GOT3 (cell line): ENCODE measurements at places on chromosomes 6 and 20.

GRCh38 chr6:131995917-131996316 is 44.7 kb upstream of the CCN2 start:
- no peak for DNase-seq

- no peak for DNase-seq
These were observed 139.1 kb downstream of the KIF16B start for GRCh38 chr20:16434062-16434664.

- no peak for DNase-seq
These were observed 864 bp upstream of the ARFGEF2 start for GRCh38 chr20:48920527-48921167.

GRCh38 chr20:2122936-2123335 is 21.3 kb downstream of the STK35 start:
- DNase-seq = no peak

DNA sequence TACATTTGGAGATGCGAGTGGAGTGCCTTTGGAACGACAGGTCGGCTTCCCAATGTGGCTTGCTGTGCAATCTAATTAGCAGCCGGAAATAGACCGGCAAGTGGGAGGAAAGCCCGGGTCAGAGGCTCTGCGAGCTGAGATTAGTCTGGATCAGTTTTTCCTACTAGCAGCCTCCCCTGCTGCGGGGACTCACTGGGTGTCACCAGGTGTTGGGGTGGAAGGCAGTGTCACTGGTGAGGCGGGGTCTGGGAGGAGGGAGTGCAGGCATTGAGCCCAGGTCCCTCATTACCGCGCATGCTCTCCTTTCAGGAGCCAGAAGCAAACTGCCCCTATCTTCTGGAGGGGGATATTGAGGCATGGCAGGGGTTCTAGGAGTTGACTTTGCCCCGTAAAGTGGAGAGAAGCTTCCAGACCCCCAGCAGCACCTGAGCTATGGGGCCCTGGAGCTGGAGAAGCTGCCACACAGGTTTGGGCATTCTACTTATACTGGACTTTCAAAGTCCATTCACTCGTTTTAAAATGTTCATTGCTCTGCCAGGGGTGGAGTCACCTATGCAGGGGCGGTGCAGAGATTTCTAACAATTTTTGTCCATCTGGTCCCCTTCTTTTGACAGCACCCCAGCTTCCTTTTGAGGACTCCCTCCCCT is 11.0 kb downstream of the SULF2 start:
- DNase-seq = no peak

DNA sequence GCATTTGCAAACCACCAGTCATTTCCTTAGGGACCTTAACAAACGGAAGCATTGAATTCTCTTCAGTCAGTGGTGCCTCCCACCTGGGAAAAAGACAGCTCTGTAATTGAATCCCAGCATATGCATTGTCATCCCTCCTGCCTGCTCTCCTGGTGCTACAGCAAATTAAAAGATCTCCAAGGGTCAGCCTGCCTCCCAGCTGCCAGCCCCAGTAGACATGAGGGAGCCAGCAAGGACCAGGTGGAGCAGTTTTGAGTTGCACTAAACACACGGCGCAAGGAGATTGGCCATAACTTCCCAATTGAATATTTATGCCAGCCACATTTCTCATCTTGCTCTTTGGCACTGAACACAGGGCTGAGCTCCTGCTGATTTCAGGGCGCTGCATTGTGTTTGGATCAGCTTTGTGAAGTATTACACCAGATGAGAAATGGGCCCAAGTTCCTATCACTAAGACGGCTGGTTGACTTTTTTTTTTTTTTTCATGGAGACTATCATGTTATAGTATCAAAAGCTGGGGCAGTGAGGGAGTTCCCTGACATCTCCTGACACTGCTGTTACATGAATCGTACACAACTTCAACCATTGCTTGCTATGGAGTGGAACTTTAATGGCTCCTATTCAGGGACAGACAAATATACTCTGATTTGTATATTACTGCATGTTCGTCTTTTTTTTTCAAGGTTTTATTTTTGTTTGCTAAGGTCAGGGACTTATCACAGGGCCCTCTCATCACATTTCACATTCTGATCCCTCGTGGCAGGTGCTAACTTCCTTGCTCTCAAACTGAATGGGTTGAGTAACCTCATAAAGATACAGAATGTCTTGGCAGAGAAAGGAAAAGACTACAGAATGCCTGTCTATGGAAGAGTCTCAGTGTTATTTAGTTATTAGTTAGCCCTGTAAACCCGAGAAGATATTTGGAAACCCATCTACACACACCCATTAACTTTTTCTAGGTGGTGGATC is 191.1 kb downstream of the EYA4 start:
- DNase-seq = no peak

DNA sequence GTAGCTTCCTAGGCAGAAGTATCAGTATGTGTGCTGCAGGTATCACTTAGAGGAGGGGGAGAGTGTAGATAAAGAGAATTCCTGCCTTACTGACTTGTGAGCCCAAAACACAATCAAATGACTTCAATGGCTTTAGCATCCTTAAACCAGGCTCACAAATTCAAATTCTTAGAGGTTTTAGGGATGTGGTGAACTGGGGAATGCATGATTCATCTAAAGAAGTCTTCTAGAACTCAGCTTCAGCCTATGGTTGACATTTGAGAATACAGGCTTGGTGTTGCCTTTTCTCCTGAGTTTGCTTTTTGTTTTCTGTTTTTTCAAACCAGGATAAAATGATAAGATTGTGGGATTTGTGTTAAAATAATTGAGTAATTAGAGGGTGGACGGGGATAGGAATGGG is 14.4 kb downstream of the SNRPC start:
- no peak for DNase-seq

DNA sequence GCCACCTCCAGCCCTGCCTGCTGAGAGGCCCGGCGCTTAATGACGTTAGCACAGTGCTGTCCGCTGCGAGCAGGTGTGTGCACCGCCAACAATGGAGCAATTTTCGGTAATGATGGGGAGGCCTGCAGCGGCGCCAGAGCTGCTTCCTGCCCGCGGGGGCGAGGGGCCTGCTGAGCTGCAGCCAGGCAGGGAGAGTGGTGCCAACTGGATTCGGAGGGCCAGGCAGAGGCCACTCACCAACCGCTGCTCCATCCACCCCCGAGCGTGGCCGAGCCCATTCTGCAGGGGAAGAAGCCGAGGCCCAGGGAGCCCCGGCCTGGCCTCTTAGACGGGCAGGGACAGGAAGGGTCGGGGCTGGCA is 9.6 kb downstream of the HRH3 start:
- DNase-seq = no peak

- no peak for DNase-seq
These were observed 268.0 kb downstream of the TFAP2A start for GRCh38 chr6:10146715-10147451.

GRCh38 chr6:26180346-26180745 is 93.1 kb downstream of the HFE start:
- no peak for DNase-seq

DNA sequence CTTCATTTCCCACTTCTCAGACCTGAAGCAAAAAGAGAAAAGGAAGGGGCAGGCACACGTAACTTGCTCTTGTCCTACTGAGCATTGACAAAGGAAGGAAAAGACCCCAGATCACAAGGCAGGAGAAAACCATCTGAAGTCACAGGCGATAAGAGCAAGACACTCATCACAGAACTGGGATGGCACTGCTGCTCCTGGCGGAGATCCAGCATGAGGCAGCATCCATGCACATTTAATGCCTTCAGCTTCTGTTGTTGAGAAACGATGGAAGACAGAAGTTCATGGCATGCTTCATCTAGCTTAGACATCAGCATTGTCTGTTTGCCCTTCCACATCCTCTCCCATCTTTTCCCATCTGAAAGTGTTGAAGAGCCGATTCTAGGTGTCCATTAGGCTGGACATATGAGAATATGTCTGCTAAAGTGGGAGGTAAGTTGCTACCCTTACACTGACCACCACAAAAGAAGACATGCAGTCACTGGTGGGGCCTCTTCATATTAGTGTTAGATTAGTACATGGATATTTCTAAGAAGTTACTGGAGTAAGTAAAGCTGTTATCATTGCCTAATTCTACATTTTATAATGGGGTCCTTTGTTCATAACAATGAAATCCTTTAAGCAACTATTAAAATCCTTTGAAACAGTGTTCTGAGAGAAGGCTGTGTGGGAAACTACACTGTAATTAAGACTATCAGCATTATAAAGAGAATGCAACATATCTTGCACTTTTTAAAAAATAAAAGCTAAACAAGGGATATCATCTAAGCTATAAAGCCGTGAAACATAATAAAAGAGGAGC is 618.5 kb downstream of the C6orf118 start:
- DNase-seq = no peak

DNA sequence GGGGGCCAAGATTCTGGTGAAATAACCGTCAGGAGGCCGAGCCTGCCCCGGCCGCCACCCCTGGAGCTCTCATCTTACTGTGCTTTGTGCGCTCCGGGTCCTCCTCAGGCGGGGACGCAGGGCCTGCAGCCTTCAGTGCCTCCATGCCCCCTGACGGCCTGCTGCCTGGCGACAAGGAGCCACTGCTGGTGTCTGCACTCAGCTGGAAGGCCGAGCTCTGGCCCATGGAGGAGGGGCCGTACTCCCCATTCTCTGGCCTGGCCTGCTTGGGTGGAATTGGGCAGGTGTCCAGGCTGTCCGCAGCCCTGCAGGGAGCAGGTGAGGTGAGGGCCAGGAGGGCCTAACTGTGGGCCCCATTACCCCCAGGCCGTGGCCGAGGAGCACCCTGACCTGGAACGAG is 5.3 kb downstream of the ZNF512B start:
- no peak for DNase-seq

GRCh38 chr20:61748376-61748775 is 317.3 kb downstream of the TAF4 start:
- no peak for DNase-seq

DNA sequence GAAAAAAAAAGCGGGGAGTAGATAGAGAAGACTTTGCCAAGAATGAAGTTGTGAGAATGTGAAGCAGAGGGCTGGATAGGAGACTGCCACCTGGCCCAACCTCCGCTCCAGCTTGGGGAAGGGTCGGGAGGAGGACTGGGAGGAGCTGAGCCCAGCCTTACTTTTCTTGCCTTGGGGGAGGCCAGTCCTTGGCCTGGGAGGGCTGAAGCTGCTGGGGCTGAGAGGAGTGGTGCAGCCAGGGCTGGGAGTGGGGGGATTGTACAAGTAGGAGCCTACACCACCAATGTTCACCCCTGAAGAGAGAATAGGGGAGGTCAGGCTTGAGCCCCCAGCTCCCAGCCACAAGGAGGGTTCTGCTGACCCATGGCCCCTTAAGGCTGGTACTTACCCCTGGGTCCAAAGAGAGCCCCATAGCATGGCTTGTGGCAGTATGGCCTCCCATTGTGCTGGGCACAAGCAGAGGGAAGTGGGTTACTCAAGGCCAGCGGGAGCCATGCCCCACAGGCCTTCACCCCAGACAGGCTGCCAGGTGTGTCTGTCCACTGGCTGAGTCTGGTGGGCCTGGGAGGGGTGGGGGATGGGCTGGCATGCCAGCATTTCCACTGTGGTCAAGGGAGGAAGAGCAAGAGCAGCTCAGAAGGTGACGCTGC is 1.1 kb downstream of the CRIP3 start:
- DNase-seq = no peak

- DNase-seq = no peak
These were observed 12.2 kb downstream of the POLH start for GRCh38 chr6:43588194-43588593.

DNA sequence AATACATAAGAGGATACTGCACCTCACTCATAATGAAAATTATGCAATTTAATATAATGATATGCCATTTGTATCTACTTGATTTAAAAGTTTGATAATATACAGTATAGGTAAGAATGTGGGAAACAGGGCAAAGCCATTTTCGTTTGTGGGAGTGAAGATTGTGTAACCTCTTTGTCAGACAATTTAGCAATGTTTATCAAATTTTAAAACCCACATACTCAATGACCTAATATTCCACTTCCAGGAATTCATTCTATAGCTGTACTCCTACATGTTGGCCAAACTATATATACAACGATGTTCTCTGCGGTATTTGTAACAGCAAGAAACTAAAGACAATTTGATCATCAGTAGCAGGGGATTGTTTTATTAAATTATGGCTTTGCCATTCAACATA is 17.8 kb upstream of the FKBP5 start:
- no peak for DNase-seq

DNA sequence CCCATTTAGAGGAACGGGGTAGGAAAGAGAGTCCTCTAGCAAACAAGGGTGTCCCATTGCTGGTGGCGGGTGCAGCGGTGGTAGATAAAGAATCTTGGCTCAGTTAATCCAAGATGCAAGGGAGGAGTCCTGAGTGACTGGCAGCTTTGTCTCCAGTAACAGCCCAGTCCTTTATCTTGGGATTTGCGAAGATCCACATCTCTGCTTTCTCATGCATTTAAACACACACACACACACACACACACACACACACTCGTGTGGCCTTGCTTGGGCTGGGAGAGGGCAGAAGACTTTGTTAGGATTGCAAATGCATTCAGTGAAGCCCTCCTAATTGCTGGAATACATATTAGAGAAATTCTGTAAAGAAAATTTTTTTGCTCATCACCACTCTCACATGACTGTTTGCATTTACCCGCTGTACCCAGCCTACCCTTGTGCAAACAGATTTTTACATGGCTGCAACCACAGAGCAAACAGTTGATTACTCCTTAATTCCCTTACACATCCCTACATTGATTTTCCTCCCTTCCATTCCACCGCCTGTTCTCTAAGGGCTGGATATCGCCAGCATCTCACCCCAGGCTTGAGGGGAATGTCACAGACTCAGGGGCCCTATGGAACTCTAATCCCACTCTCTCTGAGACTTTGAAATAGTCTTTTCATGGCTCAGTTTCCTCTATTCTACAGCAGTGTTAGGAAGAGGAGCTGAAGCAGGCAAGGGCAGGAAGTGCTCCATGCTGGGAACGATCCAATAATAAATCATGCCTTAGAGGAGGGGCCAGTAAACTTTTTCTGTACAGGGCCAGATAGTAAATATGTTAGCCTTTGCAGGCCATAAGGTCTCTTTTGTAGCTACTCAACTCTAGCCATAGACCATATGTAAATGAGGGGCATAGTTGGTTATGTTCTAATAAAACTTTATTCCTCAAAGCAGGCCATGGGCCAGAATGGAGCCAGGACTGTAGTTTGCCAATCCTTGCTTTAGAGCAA is 3.5 kb downstream of the C6orf132 start:
- DNase-seq = no peak

GRCh38 chr6:133681891-133682290 is 207.0 kb upstream of the TCF21 start:
- DNase-seq = no peak

GRCh38 chr6:18742406-18742805 is 355.3 kb downstream of the RNF144B start:
- DNase-seq = no peak

- no peak for DNase-seq
These were observed 53.3 kb downstream of the CHMP4B start for GRCh38 chr20:33864324-33864963.

DNA sequence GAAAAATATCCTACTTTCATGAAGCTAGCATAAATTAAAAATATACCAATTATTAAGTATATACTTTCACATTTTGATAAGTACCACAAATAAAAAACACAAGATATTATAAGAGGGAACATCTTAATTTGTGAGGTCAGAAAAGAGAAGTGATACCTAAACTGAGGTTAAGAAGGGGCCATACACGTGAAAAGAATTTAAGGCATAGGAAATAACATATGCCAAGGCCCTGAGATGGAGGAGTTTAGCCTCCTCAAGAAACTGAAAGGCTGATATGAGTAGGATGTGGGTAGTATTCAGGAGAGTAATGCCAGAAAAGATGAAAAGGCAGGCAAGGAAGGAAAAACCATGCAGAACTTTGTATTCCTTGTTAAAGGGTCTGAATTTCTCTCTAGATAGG is 116.6 kb upstream of the HTR1E start:
- no peak for DNase-seq

GRCh38 chr6:42565823-42566613 is 2.2 kb downstream of the UBR2 start:
- no peak for DNase-seq

- no peak for DNase-seq
These were observed 49.6 kb downstream of the KIZ start for GRCh38 chr20:21175433-21175832.
